AG04449 (cell line): ENCODE measurements at places on chromosomes 11 and 22.

GRCh38 chr22:33255791-33256190, 197.6 kb upstream of the SYN3 start:
- no peak for DNase-seq

GRCh38 chr11:119218141-119218878, 12.2 kb downstream of the CBL start:
- DNase-seq, result peak; percentile 78

DNA sequence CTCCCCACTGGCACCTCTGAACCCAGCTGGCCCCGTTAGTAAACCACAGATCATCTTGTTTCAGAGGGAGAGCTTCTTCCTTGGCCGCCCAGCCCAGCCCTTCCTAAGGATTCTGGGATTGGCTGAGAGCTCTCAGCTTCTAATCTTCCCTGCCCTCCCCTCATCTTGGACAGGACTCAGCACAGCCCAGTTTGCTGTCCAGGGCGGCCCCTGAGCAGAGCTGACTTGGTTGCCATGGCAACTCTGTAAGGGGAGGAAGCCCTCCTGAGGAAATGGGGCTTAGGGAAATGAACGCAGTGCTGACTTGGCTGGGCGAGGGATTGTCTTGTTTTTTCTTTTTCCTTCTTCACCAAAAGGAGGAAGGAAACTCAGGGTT, 4.6 kb downstream of the APOL4 start:
- no peak for DNase-seq

GRCh38 chr11:932435-932834, 6.8 kb downstream of the AP2A2 start:
- DNase-seq, result no peak

GRCh38 chr22:41524809-41525449, 19.3 kb downstream of the POLR3H start:
- no peak for DNase-seq

GRCh38 chr11:11513422-11513821, 108.4 kb downstream of the GALNT18 start:
- DNase-seq, result no peak

- no peak for DNase-seq
Measured at GRCh38 chr22:23752750-23753149, 1.5 kb downstream of the VPREB3 start.

DNA sequence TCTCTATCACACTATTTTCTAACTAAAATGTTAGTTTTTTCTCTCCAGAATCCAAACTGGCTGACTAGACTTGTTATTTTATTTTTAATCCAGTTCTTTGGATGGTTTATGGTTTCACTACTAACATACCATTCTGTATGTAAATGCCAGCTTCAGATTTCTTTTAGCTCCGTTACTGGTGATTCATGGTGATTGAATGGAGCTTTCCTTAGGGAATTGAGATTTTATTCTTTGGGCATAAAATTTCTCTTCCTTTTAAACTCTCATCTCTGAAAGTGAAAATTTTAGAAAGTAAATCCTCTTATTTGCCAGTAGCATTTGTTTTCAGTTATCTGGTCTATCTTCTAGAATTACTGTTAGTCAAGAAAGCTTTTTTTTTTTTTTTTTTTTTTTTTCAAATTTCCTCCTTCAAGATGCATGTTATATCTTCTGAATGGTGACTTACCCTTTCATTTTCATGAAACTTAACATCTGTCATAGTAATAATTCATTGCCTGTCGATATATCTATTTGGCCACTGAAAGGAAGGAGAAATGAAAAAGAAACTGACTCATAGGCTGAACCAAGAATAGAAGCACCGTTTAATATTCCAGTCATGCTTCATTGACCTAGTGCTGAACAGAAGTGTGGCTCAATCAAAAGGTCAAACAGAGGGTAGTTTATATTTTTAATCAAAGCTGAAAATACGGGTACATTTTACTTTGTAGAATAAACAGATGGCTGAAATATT, 6.4 kb downstream of the ENDOD1 start:
- DNase-seq, result peak; percentile 47

- no peak for DNase-seq
Measured at GRCh38 chr22:19510919-19511341, 13.3 kb downstream of the CLDN5 start.

DNA sequence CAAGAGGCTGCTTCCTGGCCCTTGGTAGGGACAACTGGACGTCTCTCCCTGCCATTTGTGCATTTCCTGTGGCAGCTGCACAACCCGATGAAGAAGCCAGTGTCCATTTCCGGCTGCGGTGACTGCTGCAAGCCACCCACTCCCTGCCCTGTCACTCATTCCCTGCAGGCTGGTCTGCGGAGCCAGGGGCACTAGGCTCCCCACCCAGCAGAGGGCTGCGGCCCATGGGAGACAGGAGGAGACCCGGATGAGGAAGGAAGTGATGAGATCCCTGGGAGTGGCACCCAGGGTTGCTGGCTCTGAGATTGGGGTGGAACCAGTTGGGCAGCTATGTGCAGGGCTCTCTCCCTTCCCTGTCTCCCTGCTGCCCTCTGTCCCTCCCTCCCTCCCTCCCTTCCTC, 10.0 kb upstream of the MYRF start:
- DNase-seq, result no peak

- no peak for DNase-seq
Measured at GRCh38 chr11:119222308-119222707, 16.2 kb downstream of the CBL start.

DNA sequence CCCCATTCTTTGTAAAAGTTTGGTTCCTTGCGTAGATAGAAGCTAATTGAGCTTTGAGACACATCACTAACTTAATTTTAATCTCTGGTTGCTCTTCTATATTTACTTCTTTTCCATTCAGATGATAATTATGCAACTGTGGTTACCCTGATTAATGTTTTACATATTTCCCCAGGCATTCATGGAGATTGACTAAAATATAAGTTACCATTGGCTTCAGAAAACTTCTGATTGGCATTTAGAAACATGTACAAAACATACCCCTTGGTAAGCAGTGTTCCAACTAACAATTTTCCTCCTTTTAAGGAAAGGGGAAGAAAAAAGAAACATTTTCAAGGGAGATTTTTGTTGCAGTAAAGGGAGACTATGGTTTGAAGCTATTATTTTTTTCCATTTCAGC, 43.9 kb downstream of the FAT3 start:
- no peak for DNase-seq

- no peak for DNase-seq
Measured at GRCh38 chr11:130180491-130180890, 20.9 kb downstream of the ST14 start.

- DNase-seq, result no peak
Measured at GRCh38 chr11:125724125-125724524, 22.0 kb upstream of the PATE1 start.

DNA sequence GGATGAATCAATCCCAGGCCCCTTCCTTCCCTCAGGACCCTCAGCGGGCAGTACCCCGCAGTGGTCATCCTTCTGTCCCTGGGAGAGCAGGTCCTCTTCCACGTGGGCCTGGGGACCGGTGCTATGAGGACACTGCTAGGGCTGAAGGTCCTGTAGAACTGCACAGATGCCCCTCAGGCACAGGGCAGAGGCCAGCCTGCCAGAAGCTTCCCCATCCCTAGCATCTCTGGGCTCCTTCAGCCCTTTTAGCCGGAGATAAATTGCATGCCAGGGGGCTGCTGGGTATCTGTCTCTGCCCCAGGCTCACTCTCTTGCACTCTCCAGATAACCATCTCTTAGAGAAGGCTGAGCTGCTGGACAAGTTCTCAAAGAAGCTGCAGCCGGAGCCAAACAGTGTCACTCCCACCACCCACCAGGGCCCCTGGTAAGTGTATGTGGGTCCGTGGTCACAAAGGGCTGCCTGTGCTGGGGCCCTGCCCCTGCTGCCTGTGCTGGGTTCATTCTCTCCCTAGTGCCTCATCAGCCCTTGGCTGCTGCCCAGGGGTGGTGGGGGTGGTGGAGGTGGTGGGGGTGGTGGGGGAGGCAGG, 2.3 kb downstream of the ATG16L2 start:
- no peak for DNase-seq

DNA sequence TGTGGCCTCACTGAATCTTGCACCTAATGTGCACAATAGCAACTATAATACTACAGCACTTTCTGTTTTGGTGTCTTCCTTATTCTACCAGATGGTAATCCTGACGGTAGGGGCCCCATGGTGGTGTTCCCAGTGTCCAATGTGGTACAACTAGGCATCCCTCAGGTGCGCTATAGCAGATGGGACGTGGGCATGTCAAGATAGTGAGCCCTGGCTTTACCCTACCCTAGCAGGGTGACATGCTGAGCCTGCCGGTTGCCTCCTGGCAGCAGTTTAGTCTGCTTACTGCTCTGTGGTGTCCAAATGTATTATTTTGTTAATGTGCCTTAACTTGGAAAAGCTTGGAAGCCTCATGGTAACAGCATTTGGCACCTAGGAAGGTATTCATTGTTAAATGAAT, 19.2 kb downstream of the ACO2 start:
- DNase-seq, result no peak

- no peak for DNase-seq
Measured at GRCh38 chr22:30304495-30305244, 15.4 kb upstream of the CASTOR1 start.

DNA sequence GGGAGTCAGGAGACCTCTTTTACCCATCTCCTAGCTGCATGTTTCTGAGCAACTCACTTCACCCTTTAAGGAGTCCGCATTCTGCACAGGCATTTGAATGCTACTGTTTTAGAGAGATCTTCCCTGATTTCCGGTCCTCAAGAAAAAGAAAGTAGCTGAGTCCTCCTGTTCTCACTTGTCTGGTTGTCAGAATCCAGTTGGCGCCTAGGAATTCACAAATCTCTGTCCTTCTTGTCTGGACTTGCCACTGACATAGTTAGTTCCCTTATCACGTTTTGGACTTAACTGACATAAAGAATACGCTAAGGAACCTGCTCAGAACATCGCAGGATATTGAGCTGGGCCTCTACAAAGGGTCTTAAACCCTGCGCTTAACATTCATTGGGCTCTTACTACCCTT, 61.3 kb upstream of the OR5P2 start:
- no peak for DNase-seq

- DNase-seq, result no peak
Measured at GRCh38 chr11:125333354-125334073, 162.6 kb downstream of the FEZ1 start.
